Activated naive CD4-positive, alpha-beta T cell treated with anti-CD3 and anti-CD28 coated beads, Interleukin-2, amount 50 U/mL, for 72 hours (primary cell): ENCODE measurements at places on chromosomes 6 and 20.
A peak's percentile ranks its signal among the peaks of the same experiment; 100 is the strongest.

- DNase-seq = no peak
These were observed 21.1 kb downstream of the AHCY start for GRCh38 chr20:34282041-34282440.

DNA sequence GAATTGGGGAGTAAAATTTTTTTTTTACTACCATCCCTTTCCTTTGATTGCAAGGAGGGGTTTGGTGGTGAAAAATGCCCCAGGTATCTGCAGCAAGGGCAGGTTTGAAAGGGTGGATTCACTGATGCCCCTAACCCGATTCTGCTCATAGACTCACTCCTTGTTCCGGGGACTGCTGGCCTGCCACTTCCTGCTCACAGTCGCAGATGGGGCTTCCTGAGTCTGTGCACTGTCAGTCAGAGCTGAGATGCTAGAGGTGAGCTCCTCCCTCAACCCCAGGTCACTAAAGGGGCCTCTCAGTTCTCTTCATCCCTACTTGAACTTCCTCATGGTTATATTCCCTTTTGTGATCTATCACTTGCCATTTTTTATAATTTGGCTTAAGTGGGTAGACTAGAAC lies 357.9 kb downstream of the FARS2 start:
- no peak for DNase-seq

DNA sequence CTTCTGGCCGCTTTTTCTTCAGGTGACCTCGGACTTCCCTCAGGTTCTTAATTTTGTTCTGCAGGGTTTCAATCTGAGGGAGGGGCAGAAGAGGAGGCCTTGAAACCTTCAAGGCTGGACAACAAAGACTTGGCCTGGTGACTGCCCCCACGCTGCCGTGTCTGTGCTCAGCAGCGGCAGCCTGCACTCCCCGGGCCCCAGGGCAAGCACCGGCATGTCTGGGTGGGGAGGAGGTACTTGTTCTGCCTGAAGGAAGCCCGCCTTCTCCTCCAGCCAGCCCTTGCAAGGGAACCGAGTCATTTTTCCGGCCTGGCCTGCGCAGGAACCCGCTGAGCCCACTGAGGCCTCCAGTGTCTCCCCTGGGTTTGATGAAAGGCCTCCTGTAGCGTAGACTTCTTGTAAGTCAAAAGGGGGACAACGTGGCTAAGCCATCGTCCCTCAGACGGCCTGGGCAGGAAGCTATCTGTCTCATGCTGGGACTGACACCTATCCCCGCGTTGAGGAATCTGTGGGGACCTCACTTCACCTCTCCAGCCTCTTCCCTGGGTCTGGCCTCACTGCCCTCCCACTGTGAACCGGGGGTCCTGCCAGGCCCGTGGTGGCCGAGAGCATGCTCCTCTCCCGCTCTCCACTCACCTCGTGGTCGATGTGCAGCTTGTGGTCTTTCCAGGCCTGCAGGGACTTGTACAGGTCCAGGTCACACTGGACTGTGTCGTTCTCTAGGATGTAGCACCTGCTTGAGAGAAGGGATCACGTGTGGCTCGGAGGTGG lies 119.9 kb downstream of the SULF2 start:
- DNase-seq = no peak

- DNase-seq = no peak
These were observed 468.1 kb upstream of the MANEA start for GRCh38 chr6:95109212-95109611.

GRCh38 chr6:55998576-55998975 lies 123.2 kb upstream of the BMP5 start:
- DNase-seq = no peak

- no peak for DNase-seq
These were observed 45.8 kb downstream of the EPM2A start for GRCh38 chr6:145689529-145689928.

DNA sequence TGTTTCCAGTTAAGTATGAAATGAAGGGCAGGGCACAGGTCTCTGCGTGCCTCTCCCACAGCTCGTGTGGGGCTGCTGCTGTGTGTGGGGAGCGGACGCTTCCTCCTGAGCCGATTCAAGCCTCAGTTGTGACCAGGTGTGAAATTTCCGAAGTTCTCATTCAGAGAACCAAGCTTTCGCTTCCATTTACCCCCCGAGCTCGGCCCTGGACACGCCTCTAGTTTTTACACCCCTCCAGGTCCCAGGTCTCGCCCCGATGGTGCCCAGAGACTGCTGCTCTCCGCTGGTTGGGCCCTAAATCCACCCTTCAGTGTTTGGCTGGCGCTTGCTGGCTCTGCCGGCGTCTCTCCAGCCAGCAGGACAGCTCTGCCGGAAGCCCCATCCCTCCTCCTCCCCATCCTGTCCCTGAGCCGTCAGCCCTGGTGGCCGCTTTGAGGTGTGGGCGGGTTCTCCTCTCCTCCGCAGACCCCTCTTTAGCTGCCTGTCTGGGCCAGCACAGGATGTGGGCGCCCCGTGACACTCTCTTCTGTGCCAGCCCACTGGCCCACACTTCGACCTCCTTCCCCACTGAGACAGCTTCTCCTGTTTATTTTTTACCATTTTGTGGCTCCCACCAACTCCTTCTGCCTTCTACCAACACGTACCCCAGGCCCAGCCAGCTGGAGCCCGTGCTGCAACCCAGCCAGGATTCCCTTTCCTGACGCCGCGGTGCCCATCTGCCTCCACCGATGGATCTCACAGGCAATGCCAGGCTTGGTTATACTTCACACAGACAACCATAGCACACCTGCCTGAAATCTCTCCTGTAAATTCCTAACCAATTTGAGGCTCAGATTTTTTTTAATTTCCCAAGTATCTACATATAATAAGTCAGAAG lies 142.8 kb downstream of the DLL1 start:
- DNase-seq = peak; percentile 74

GRCh38 chr6:47716207-47716606 lies 17.8 kb downstream of the ADGRF4 start:
- no peak for DNase-seq

DNA sequence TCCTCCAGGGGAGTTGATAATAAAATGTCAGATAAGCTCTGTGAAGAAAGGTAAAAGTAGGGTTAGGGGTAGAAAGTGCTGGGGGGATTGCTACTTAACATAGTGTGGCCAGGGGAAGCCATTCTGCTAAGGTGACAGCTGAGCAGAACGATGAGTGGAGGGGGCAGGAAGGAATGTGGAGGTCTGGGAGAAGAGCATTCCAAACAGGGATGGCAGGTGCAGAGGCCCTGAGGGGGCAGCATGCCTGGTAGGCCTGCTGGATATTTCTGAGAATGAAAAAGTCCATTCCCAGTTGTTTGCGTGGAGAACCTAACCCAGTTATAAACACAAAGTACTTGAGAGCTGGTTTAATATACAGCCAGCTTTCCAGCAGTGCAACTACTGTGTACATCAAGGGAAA lies 9.3 kb downstream of the GFRA4 start:
- DNase-seq = no peak

DNA sequence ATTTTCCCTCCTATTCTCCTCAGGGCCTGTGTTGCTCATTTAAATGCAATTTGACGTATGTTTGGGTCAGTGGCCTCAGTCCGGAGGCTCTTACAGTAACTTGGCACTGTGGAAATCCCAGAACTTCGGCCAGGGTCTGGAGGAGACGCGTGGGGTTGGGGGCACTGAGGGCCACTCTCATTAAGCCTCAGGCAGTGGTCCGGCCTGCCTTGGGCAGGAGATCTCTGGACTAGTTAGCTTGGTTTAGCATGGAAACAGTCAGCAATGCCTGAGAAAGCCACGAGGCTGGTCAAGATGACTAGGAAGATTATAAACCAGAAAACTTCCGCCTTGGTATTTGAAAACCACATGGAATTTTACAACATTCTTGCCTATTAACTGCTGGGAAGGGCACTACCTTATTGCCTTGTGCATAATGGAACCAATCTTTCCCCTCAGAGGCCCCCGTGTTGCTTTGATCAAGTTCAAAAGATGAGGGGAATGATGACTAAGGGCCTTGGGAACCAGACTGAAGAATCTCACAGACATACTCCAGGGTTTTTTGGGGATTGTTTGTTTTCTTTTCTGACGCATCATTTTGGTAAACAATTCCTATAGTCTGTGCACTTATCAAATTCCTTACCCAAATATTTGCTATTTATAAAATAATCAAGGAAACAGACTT lies 206.0 kb upstream of the PREP start:
- no peak for DNase-seq

DNA sequence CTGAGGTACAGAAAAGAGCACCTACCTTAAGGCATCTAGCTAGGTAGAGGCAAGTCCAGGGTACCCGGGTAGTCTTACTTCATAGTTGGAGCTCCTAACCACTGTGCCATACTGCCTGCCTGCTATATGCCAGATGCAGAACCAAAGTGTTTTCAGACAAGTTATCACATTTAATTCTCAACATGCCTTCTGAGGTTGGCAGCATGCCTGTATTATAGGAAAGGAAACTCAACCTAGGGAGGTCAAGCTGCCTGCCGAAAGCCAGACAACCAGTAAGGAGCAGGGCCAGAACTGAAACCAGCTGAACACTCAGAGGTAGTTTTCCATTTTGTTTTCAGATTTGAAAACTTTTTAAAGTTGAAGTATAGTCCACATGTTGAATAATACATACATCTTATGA lies 5.4 kb downstream of the CTNNBL1 start:
- no peak for DNase-seq

GRCh38 chr6:148466158-148466557 lies 123.5 kb downstream of the SASH1 start:
- no peak for DNase-seq

DNA sequence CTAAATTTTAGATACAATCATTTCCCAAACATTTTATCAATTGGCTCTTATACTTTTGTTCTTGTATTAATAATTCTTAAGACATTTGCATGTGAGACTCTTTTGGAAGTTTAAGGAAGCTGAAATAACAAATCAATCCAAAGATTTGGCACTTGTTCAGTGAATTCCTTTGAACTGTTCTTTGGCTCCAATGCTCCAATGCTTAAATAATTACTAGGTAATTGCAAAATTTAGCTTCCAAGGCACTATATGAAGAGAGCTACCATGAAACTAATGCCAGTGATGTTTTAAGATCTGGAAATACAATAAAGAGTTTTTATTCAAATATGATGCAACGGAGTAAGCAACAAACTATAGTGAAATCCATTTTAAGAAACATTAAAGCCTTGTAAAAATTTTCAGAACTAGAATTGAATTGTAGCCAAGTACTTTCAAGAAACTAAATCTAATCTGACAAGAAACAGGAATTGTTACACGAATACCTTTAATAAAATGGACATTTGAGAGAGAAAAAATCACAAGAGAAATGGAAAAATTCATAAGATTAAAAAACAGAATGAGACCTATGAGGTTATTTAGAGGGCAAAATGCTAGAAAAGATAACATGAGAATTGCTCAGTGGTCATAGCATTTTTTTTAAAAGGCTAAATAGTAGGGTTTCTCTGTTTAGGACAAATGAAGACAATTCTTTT lies 43.6 kb upstream of the SMLR1 start:
- no peak for DNase-seq

GRCh38 chr6:64197246-64197645 lies 561.6 kb downstream of the PHF3 start:
- no peak for DNase-seq

DNA sequence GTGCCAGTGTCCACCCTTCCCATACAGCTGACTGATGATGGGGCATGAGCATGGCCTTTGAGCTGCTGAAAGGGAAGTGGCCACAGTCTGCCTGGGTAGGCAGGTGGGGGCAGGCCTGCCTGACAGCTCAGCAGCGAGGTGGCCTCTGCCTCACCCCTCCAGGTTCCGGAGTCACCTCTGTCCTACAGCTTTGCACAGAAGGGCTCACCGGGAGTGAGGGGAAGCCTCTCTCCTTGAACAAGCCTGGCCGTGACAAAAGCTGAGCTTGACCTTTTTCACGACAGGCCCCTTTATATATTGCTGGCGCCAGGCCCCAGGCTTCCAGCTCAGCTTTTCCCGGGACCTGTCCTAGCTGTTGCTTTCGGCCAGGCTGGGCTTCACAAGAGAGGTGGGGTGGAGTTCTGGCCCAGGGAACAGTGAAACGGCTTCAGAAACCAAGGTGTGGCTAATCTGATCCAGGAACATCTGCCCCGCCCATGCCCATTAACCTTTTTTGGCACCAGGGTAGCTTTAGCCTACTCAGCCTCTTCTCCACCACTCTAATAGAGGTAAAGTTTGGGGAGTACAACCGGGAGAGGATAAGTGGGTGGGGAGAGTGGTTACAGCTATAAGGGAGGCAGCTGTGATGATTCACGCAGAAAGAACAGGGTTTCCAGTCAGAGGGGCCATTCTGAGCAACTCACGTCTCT lies 42.9 kb downstream of the C6orf132 start:
- DNase-seq = no peak

DNA sequence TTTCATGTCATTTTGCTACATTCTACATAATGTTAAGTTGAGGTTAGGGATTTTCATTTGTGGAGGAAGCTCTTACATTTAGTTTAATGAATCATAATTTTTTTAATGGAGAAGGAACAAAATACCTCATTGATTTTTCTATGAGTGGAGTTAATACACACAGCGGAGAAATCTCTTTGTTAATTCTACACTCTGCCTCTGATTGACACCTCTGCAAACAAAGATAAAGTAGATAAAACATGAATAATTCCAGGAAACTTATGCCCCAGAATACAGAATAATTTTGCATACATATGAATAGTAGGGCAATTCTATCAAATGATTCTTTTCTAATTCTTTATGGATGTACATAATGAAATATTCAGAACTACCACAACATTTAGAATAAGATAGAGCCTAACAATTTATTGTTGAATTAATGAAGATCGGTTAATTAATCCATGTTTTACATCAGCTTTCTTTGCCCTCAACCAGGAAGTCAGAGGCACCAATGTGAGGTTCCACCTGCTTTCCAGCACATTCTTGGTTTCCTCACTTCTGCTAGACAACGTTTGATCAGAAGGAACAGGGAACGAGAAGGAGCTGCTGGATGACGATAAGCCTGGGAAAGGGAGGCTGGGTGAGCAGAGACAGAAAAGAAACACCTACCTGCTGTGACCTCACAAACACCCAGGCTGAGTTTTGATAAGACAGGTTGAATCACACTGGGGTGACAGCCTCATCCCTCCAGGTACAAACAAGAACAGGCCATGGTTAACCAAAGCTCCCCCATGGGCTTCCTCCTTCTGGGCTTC lies 4.3 kb downstream of the OR2H1 start:
- no peak for DNase-seq

- no peak for DNase-seq
These were observed 78.9 kb upstream of the ISM1 start for GRCh38 chr20:13142143-13142542.

- DNase-seq = no peak
These were observed 26.9 kb downstream of the PCNA start for GRCh38 chr20:5092765-5093339.

DNA sequence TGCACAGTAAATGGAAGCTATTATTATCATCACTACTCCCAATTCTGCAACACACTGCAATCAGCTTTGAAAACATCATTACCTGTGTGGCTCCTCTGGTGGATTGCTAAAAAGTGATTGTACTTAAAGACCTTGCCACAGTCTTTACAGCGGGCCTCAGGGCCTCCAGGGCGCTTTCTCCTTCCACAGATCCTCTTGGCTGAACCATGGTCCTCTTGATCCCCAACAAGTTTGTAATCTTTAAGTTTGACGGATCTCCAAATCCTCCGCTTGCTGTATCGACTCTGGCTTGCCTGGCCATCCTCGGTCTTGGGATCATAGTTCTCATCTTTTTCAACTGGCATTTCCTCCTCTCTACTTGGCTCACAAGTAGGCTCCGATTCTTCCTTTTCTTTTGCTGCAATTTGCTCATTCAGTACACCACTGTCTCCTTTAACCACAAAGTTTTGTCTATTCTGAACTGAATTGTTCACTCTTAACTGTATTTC lies 2.0 kb downstream of the ZBTB24 start:
- DNase-seq = no peak
